ENCODE measurements at places on chromosomes 13 and 19.

- peak; percentile 32 for DNase-seq
Observed at GRCh38 chr19:52542984-52543664, 15.7 kb downstream of the ZNF808 start.

GRCh38 chr13:20561741-20562140 is 5.2 kb upstream of the IFT88 start:
- no peak for DNase-seq

- no peak for DNase-seq
Observed at GRCh38 chr13:95783747-95784146, 106.8 kb downstream of the DNAJC3 start.

DNA sequence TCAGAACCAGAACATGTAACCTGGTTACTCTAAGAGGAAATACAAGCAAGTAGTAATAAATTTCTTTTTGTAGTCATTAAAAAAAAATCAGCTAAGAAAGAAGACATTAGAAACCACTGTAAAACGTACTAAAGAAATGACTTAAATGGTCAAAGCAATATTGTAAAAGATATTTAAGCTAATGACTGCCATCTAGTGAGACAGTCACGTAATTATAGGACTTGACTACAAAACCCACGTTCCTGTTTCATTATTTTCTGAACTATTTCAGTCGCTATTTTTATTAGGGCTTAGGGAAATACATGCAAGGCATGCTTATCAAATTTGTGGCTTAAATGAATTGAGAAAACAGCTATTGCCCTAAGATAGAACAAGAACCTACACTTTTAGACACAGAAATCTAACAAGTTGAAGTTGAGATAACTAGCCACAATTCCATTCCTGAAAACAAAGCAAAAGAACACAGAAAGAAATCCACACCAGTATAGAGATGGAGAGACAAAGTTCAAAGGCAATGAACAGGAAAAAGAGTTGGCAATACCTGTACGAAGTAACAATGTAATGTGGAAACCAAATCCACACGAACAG is 17.9 kb downstream of the ALG5 start:
- no peak for DNase-seq

- DNase-seq: no peak
Observed at GRCh38 chr13:30034458-30034795, 184.0 kb upstream of the UBL3 start.
